ENCODE measurements at places on chromosomes 2 and 18. TPM values are rescaled to one million over a fixed set of nuclear protein-coding genes. Genes with fewer than 3 reads are reported as not detected.

- no peak for DNase-seq
Measured at GRCh38 chr2:27255660-27256059, 7.2 kb downstream of the SLC30A3 start.

Gene FAM237A
- not detected for polyA plus RNA-seq

- no peak for DNase-seq
Measured at GRCh38 chr2:46803547-46803878, 112.1 kb downstream of the MCFD2 start.

DNA sequence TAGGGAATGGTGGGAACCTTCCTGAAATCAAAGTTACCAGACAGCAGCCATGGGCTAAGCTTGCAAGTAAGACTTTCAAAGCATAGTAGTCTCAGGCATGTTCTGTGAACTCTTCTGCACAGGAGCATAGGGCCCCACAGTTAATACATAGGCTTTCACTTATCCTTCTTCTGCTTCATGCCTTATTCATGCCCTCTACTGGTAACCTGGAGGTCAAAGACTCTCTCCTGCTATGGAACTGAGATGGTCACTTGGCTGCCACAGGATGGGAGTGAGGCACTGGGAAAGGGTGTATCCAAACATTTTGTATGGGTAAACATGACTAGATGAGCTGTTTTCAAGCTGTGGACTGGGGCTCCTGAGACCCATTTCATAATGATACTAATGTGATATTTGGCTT is 49.1 kb upstream of the ZNF638 start:
- no peak for DNase-seq

GRCh38 chr2:216215658-216216390 is 106.7 kb downstream of the XRCC5 start:
- no peak for DNase-seq

Gene CRYGD
- not detected for polyA plus RNA-seq

Data from left renal pelvis (tissue), 4 donors.